WTC11 (cell line): ENCODE measurements at places on chromosomes 5 and 9.

DNA sequence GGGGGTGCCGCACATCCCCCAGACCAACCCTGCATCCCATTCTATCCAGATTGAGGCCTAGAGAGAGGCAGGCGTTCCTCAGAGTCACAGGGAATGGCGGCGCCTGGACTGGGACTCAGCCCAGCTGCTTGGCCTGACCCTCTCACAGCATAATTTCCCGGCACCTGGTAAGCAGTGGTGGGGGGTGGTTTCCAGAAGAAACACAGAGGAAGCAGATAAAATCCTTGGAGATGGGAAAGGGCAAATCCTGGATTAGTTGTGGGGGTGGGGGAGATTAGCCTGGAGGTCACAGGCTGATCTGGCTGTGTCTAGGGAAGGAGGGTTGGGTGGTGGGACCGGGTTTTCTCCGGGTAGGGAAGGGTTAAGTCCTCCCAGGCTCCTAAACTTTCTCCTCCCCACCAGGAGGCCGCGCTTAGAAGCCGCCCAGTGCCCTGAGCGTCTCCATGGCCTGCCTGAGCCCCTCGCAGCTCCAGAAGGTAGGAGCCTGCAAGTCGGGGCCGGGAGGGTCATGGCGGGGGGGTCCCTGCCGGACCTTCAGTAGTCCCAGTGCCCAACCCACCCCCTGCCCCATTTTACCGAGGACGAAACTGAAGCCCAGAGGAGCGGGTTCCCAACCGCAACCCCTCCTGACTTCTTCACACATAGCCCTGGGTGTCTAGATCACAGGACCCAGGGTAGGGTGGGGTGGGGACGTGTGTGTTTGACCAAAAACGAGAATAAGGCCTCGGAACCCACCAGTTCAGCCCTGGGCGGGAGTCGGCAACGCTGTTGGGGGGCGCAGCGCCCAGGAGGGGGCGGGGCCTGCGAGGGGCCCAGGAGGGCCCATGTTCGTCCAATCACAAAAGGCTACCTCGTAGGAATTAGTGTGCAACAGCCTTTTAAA is 1.3 kb downstream of the PHYHD1 start:
- DNase-seq: peak; percentile 72

- DNase-seq: no peak
Measured at GRCh38 chr9:23740531-23740930, 85.5 kb downstream of the ELAVL2 start.

DNA sequence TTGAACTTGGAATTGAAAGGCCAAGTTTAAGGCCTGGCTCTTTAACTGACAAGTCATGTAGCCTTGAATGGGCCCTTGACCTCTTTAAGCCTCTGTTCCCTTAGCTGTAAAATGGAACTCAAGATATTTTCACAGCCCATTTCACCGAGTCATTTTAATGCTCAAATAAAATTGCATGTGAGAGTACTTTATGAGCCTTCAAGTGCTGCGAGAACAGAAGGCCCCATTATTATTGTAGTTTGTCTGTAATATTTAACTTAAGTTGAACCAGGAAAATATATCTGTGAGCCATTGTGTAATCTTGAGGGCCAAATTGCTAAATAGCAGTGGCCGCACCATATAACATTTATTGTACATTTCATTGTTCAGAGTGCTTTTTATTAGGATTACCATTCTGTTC is 249.9 kb downstream of the NTRK2 start:
- no peak for DNase-seq

- DNase-seq: no peak
Measured at GRCh38 chr9:137833721-137834613, 43.6 kb upstream of the CACNA1B start.

DNA sequence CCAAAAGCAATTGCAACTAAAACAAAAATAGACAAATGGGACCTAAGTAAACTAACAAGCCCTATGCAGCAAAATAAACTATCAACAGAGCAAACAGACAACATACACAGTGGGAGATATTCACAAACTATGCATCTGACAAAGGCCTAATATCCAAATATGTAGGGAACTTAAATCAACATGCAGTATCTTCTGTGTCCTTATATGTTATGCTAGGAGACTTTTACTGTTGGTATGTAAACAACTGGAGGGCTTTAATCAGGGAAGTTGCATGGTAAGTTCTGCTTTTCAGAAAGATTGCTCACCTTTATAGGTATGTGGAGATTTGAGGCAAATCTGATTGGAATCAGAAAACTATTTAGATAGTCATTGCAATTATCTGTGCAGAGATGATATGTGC is 461.2 kb upstream of the RIOK2 start:
- no peak for DNase-seq

DNA sequence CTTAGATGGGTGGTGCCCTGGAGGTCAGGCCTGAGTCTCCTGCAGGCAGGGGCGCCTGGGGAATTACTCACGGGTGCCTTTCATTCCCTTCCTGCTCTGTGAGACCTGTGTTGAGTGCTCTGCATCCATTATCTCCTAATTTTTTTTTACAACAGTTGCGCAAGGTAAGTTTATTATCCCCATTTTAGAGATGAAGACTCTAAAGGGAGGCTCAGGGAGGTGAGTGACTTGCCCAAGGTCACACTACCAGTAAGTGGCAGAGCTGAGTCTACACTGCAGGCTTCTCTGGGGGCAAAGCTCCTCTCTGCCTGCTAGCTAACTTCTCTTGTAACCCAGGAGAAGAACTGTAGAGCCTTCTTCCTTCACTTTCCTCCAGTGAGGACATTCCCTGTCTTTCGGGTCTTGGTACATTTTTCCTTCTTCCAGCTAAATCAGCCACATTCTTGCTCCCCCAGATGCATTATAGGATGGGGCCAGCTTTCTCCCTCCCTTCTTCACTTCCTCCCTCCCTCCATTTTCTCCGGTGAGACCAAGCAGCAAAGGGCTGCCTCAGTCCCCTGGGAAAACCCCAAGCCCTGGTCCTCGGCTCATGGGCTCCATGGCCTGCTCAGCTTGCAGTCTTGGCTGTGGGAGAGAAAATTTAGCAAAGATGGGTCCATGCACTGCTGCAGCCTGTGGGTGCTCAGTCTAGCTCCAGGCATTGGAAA is 1.8 kb downstream of the PRR7 start:
- no peak for DNase-seq
